Large intestine (tissue), 12 donors: ENCODE measurements at places on chromosomes 12 and 14. TPM values are rescaled to one million over a fixed set of nuclear protein-coding genes. Genes with fewer than 3 reads are reported as not detected.

The CSRP2 gene
- polyA plus RNA-seq, result 29.4 TPM

The HOTAIR gene
- 0.04 TPM for polyA plus RNA-seq

The SIX4 gene
- polyA plus RNA-seq, result 0.40 TPM

The TOGARAM1 gene
- 20.3 TPM for polyA plus RNA-seq

The GPRC5D gene
- 2.4 TPM for polyA plus RNA-seq

The OR4E2 gene
- not detected for polyA plus RNA-seq

GRCh38 chr12:51441583-51441982 is 17.0 kb downstream of the SLC4A8 start:
- H3K36me3 ChIP-seq, result no peaks in the 10 kb centered on the region
- no peak overlapping the region for H3K4me3 ChIP-seq
- no peaks in the 10 kb centered on the region for H3K27me3 ChIP-seq

DNA sequence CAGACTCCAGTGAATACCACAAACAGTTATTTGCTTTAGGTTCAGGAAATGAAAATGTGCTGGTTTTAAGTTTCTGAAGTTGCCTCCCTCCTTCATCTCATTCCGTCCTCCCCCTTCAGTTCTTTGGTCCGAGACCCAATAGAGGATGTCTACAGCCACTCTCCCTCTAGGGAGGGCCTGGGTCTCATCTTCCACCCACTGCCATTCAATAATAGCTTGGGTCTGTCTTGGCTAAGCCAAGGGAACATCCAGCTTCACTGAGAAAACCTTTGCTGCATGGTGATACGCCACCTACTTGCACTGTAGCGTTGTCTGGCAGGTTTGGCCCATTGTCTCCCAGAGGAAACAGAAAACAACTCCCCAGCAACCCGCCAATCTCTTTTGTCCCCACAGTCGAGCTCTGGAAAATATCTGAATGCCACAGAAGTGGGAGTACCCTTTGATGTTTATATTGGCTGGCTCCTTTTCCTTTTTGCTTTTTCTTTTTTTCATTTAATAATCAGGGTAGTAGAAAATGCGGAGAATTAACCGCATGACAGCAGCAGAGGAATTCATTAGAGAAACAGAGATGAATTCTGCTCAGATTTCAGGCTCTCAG is 380.1 kb downstream of the RAD51B start:
- peaks cover 12% of the 10 kb centered on the region for H3K4me1 ChIP-seq
- peak overlapping the region; percentile 4 for H3K27ac ChIP-seq
- H3K27me3 ChIP-seq, result no peaks in the 10 kb centered on the region
- no peak for DNase-seq
- no peaks in the 10 kb centered on the region for H3K36me3 ChIP-seq

- peaks cover 17% of the 10 kb centered on the region for H3K4me1 ChIP-seq
- no peak overlapping the region for H3K4me3 ChIP-seq
- H3K27ac ChIP-seq, result no peak overlapping the region
These were observed 96.5 kb downstream of the DUSP16 start for GRCh38 chr12:12466157-12466556.

DNA sequence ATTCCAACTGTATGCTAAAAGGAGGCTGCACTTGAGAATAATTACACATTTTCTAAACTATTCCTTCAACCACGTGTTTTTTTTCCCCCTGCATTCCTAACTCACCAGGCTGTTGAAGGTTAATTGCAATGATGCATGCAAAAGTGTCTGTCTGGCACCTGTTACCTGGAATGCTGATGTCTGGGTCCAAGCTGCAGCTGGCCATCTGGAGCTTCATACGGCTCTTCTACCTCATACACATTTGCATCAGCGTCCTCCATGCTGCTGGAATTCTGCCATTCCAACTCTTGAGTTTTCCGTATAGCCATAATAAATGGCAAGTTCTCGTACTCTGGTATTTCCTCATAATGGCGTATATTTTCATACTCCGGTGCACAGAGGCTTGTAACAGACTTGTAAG is 8.6 kb downstream of the FGD6 start:
- no peak overlapping the region for H3K4me3 ChIP-seq
- H3K36me3 ChIP-seq, result peaks cover 4% of the 10 kb centered on the region
- H3K4me1 ChIP-seq, result peaks cover 17% of the 10 kb centered on the region
- no peak overlapping the region for H3K27ac ChIP-seq
- DNase-seq, result no peak
- H3K27me3 ChIP-seq, result no peaks in the 10 kb centered on the region

DNA sequence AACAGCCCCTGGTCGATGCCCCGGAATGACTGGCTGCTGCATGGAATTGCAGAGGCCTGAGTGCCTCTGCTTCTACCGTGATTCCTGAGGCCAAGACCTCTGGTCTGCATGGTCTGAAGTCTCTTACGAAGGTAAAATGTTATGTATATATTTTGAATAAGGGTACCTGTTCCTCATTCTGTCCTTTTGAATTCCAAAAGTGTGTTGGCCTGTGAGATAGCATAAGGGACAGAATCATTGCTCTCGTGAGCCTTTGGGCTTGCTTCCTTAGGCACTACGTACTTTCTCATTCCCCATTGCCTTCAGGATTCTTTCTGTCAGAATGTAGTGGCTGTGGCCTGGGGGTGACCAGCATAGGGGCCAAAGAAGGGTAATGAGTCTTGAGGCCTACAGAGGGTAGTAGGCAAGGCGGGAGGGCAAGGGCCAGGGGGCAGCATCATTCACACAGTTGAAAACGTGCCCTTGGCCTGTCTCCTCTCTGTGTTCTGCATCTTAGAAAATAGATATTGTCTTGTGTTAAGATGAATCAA is 19.5 kb downstream of the TRAF3 start:
- no peak for DNase-seq
- H3K36me3 ChIP-seq, result peaks cover 3% of the 10 kb centered on the region
- peaks cover 7% of the 10 kb centered on the region for H3K4me1 ChIP-seq

DNA sequence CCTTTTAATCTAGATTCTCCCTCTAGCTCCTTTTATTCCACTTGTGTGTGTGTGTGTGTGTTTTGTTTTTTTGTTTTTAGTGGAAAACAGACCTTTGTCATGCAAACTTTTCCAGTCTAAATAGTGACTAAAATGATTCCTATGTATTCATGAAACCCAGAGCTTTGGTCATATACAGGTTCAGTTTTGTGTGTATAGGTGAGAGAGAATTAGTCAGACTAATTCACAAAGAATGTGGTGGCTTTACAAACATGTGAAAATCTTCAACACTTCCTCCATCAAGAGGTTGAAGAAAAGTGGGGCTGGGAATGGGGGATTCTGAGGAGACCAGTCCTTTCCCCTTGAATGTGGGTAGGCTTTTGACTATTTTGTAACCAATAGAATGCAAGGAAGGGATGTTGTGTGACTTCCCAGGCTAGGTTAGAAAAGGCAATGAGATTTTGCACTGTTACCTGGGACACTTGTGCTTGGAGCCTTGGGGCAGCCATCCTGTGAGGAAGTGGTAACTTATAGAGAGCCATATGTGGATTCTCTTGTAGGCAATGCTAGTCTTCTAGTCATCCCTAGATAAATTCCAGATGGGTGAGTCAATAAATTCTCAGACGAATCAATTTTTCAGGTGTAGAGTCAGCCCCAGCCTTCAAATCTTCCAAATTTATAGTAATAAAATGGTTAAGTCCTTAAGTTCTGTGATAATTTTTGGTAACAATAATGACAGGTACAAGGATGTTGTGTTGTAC is 236.1 kb downstream of the CEP128 start:
- H3K4me1 ChIP-seq, result no peaks in the 10 kb centered on the region
- no peak for DNase-seq
- no peaks in the 10 kb centered on the region for H3K27me3 ChIP-seq
- no peaks in the 10 kb centered on the region for H3K36me3 ChIP-seq
- no peak overlapping the region for H3K4me3 ChIP-seq
